ENCODE measurements at places on chromosomes 1 and 21.

DNA sequence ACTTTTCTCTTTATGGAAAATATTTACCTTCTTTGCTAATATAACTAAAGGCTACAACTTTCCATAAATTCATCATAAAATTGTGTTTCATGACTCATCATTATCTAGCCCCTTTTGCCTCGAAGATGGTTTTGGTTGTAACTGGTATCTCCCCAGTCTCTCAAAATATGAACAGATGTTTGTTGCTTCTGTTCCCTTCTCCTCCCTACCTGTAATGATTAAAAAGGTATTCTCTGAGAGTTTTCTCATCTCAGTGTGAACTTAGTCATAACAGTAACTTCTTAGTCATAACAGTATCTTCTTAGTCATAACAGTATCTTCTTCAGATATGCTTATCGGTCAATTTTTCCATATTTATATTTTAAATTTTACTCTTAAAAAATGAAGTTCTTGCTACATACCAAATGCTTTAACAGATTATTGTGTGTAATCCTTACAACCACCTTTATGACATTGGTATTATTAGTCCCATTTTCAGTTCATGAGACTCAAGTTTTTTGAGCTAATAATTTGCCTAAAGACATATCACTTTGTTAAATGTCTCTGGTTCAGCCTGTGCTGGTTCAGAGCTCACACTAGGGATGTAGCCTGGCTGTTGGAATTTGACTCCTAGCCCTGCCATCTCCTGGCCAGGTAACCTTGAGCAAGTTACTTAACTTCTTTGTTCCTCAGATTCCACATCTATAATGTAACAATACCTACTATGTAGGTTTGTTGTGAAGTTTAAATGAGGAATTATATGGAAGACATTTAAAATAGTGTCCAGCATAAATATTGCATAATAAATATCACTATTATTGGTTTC, 32.6 kb downstream of the ATP1B1 start:
- no peak for DNase-seq

GRCh38 chr1:55078470-55078869, 39.1 kb downstream of the PCSK9 start:
- no peak for DNase-seq

DNA sequence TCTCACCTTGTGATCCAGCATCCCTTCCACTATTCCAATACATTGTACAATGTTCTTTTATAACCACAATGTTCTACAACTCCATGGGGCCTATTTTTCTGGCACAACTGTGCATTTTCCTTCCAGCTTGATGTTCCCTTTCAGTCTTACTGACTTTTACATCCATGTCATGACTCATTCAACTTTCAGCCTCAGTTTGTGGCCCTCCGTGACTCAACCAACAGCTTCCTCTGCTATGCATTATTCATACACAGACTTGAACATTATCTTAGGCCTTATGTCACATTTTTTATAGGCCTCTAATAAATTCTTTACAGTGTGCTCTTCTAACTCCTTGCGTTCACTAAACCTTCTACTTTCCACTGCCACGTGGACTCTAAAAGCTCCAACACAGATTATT, 119.4 kb upstream of the PRMT6 start:
- DNase-seq = no peak

- DNase-seq = peak; percentile 27
Measured at GRCh38 chr1:21956720-21957552, 19.8 kb upstream of the HSPG2 start.

- peak; percentile 28 for DNase-seq
Measured at GRCh38 chr1:112507921-112508277, 866 bp upstream of the WNT2B start.

DNA sequence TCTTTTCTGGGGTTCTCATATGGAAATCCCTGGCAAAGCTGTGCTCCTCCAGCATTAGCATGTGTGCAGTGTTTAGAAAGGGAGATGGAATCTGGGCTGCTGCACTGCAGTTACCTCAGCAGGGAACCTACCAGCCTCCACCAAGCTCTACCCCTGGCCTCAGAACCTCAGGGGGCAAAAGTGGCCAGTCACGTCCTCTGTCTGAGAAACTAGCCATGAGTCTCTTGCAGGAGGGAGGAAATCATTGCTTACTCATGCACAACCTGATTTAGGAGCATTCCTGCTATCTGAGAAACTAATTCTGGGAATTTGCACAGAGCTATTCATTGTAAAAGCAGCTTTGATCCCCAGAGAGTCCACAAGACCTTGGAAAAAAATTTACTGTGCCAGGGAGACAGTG, 80.6 kb upstream of the IPO9 start:
- DNase-seq = no peak

DNA sequence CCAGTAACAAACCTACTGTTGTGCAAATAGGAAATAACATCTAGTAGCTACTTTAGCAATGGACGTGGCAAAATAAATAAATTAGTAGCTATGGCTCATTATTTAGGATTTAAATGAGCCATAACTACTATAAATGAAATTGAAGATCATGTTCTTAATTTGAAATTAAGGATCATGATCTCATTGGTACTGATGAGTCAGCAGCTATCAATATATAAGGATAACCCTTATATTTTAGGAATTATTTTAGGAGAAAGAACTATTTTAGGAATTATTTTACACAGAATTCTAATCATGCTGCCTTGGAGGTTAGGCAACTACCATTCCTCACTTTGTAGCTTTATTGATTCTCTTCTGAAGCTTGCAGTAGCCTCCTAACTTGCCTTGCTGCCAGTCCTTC, 24.0 kb downstream of the DR1 start:
- DNase-seq = no peak

DNA sequence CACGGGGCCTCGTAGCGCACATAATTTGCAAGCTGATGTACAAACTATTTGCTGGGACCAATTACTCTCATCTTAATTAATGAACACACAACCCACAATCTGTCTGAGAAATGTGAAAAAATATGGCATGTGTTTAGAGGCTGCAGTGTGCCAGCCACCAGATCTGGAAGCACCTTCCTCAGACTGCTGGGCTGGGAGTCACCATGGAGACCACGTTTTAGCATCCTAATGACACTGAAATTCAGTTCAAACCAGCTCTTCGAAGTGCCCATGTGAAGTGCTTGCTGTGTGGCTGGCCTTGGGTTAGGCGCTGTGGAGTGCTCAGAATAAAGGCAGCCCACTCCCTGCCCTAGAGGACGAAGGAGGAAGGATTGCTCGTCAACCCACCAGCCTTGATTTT, 482.4 kb downstream of the OMA1 start:
- no peak for DNase-seq

DNA sequence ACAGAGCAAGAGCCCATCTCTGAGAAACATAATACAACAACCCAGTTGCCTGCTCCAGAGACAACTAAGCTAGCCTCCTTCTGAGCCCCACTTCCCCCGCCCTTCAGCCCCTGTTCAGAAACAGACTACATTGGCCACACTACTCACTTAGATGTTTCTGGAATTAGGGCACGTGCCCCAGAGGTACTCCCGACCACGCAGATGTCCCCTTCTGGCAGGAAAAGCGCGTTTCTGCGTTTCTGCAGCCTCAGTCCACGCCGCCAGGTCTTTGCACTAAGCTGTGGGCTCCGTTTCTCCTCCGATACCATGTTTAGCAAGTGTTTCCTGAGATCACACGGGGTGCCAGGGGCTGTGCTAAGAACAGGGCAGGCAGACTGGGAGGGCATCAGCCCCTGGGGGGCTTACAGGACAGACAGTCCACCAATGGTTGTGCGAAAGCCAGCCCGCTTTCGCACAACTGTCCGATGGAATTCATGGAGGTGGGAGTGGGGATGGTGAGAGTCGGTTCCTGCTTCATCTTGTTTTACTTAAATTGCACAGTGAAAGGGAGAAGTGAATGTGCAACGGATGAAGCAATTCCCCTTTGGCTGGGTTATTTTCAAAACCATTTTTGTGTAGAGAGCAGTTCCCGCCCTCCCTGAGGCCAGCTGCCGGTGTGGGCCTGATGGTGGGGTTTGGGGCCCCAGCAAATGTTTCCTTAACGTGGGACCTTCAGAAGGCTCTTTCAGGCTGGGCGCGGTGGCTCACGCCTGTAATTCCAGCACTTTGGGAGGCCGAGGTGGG, 2.7 kb downstream of the PIK3CD start:
- no peak for DNase-seq

- DNase-seq = no peak
Measured at GRCh38 chr1:227428803-227429202, 110.5 kb upstream of the CDC42BPA start.

DNA sequence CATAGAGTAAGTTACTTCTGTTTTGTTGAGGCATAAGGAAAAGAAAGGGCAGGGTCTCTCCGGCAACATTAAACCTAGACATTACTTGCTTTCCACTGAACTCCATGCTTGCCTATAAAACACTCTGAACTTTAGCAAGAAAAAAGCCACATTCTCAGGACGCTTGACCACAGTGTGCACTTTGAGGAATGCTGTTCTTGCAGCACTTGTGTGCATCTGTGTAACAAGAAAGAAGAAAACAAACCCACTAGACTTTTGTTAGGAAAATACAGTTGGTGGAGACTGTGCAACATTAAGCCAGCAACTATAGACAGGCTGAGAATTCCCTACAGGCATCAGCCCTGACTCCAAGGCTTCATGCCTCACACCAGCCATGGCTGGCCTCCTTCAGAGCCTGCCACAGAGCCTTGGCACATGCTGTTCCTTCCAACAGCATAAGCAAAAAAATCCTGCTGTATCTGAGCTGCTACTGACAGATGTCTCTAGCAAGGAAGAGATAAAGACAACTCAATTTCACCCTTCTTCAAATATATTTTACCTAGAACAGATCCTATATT, 5.8 kb downstream of the PDZK1 start:
- no peak for DNase-seq

DNA sequence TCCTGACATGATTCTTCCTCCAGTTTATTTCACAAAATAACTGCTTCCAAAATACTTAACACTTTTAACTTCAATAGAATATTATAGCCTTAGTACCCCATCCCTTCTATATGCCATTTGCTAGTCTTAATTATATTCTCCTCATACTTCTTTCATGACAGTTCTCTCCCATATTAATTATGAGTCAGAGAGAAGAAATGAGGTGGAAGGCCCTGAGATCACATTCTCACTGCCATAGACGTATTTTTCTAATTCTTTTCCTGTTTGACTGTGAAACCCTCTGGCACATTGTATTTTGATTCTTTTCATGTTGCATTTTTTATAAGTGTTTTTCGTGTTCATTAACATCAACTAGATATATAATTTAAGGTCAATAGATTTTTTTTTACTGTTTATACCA, 88.4 kb downstream of the GTF2B start:
- no peak for DNase-seq

GRCh38 chr21:29124645-29125044, 5.8 kb upstream of the MAP3K7CL start:
- no peak for DNase-seq

DNA sequence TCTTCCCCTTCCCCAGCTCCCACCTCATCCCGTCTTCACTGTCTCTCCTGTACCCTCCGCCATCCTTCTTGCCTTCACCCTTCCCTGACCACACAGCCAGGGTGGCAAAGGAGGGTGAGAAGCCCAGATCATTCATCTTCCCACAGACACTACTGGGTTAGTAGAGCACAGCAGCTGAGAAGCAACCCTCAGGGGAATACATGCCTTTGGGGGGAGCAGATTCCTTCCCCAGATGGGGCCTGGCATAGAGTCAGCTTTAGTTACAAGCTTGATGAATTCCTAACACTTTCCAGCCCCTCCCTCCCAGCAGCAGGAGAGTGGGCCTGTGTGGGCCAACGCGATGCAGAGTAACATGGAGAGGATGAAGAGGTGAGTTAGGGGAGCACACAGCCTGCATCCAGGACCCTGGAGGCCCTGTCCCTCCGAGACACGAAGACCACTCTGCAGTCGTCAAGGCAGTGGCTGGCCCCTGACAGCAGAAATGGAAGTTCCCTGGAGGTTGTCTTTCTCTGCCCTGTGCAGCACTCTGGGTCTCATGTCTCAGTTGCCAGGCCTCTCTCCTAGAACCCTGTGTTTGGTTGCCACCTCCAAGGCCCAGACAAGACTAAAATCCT, 8.8 kb upstream of the BTG2 start:
- DNase-seq = no peak

DNA sequence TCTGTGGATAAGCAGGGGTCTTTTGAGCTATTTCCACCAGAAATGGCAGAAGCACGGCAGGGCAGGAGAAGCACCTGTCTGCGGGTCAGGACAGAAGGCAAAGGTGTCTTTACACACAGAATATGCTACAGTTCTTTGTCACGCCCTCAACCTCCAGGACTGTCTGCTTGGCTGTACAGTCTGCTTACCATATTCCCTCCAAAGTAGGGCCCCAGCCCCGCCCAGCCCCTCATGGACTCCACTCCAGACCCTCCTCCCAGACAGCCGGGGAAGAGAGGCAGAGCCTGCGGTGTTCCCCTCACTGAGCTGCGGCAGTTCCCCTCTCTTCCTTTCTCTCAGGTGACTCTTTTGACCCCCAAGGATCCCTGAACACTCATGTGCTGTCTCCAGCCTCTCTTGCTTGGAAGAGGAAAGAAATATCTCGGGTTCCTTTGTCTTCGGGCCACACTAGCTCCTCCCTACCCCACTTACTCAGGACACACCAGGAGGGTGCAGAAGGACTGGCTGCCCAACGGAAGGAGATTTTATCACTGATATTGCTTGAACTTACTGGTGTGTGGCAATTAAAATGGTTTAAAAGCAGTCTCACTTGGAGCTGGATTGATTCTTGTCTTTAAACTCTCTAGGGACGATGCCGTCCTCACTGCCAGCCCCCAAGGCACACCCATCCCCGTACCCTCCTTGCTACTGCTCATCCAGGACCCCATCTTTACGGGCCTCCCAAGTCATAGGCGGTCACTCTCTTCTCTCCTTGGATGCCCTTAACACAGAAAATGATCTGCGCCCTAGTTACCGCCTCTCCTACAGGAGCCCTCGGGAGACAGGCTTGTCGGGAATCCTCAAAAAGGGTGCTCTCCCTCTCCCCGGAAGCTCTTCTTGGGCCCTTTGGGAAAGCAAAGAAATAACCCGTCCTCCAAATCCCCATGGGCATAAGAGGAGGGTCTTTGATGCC, 169.7 kb downstream of the TOMM20 start:
- DNase-seq = no peak

- DNase-seq = no peak
Measured at GRCh38 chr21:44401386-44402160, 48.2 kb downstream of the TRPM2 start.
